Stimulated activated CD4-positive, alpha-beta T cell treated with anti-CD3 and anti-CD28 coated beads, TNF-alpha, amount 100 ng/mL, for 4 hours (primary cell): ENCODE measurements at places on chromosomes 5 and 9.

GRCh38 chr5:118989816-118990215 lies 1.5 kb upstream of the DTWD2 start:
- DNase-seq = no peak

DNA sequence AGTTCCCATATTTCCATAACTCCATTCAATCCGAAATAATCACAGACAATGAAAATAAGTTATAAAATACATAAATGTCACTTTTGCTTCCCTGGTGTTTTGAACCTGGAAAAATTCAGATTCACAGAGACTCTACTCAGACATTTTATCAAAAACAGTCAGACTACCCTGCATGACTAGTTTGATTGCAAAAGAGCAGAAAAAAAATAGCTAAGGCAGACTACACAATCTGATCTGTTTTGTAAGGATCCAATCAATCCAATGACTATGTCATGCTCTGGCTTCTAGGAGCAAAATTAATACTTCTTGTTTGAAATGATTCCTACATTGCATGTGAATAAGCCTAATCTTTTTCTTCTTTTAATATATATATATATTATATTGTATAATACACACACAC lies 1262.6 kb downstream of the EFNA5 start:
- no peak for DNase-seq

DNA sequence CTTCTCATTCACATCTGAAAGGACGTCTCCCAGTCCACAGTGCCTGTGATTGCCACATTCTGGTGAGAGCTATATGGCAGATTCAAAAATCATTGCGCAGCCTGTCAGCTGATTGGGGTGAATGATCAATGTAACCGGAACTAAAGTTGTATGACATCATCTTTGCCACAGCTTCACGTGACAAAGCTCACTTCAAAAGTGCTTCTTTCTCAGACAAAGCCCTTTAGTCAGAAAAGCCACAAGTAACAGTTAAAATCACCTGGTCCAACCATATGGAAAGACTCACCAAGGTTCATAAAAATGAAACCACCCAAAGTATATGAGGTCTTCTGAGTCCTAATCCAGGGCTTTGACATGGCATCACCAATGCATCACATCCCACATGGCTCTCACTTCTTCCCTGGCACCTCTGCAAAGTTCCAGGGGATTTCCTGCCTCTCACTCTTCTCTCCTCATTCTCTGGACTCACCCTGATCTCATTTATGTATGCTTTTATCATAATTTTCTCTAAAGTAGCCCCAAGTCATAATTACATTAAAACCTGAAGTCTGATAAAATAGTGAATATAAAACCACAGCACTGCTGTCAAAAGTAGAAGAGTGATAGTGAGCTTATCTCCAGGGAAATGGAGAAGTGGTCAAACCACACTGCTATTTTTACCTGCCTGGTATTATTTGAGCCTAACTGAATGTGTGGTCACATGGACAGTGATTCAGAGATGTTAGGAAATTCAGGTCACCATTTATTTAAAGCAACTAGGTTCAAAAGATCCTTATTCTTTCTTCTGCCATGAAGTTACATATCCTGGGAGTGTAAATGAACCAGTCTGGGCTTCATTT lies 193.1 kb upstream of the PTGER4 start:
- peak; percentile 35 for DNase-seq

DNA sequence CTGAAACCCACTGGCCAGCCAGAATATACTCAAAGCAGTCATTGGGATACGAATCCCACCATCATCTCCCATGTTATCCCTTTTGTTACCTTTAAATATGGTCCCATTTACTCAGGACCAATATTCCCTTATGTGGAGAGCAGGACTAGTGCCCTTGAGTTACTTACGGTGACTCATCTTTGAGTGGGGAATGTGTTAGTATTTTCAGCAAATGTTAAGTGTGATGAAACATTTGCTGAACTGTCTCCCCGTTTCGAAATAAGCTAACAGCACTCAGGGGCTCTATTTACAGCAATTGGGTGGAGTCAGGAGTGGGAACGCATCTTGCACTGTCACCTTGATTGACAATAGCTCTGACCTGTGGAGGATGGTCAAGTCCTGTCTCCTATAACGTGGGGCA lies 67.4 kb downstream of the CTSL start:
- no peak for DNase-seq

GRCh38 chr5:53427965-53428364 lies 52.5 kb upstream of the FST start:
- no peak for DNase-seq

DNA sequence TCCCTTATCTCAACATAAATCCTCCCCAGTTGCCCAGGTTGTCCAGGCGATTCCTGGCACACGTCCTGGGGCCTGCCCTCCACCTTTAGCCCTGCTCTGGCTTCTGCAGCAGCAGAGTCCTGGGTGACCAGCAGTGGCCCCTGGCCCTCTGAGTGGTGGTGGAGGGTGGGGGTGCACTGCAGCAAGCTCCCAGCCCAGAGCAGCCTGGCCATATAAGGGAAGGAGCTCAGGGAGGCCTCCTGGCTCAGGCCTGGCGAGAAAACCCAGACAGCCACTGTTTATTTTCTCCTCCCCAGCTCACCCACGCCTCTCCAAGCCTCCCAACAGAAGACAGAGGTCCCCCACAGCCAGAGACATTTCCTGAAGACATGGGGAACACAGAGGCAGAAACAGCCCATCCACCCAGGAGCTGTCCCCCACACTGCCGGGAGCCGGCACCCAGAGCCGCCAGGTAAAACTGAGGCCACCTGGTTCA lies 44.7 kb upstream of the IL17B start:
- DNase-seq = no peak

DNA sequence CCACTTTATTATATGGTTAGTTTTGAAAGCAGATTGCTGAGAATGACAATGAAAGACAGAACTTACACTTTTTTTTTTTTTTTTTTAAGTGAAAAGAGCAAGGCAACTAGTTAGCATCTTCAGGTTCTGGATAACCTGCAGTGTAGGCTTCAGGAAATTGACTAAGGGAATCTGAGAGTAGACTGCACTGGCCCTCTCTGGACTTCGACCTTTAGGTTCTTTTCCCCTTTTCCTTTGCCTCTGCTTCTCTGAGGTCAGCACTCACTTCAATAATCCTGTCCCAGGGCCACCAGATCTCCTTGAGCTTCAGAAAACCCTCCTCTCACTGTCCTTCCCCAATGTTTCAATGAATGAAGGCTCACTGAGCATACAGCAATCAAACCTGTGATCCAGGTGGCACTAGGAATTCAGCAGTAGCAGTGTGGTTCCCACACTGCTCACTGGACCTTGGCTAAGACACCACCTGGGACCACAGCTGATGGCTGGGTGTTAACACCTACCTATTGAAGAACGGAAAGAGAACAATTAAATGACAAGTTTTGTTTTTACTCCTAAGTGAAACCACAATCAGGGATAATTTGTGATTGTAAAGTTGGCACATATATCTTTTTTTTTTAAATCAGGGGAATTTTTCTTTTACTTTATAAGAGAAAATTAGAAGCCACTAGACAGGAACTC lies 85.8 kb upstream of the IL6ST start:
- DNase-seq = no peak

GRCh38 chr9:108621991-108622855 lies 233.6 kb downstream of the ACTL7B start:
- no peak for DNase-seq

GRCh38 chr5:10706326-10706725 lies 54.7 kb downstream of the DAP start:
- no peak for DNase-seq

DNA sequence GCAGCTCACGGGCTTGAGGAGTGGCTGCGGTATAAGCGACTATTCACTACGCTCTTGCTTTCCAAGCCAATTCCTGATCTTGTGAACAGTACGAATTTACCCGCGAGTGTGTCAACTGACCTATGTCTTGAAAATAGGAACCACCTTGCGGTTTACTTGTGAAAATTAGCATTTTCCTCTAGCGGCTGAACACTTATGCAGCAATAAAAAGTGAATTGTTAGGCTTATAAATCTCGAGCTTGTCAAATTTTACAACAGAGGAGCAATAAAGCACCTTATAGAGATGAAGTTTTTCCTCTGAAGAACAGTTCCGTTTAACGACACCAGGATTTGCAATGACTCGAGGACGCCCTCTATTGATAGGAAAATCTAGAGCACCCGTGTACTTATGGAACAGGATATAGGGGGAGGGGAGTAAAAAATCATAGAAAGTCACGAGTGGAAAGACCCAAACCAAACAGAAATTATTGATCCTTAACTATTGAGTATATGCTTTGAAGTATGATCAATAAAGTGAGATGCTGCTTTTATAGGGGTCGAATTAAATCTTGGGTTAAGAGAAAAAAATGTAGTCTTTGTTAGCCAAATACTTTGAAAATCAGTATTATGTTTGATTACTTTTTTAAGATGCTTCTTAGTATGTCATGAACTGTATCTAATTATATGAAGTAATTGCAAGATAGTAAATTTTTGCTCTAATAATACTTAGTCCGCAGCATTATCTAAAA lies 1.9 kb upstream of the RGMB start:
- DNase-seq = peak; percentile 31
